ENCODE measurements at places on chromosomes 4 and X.

DNA sequence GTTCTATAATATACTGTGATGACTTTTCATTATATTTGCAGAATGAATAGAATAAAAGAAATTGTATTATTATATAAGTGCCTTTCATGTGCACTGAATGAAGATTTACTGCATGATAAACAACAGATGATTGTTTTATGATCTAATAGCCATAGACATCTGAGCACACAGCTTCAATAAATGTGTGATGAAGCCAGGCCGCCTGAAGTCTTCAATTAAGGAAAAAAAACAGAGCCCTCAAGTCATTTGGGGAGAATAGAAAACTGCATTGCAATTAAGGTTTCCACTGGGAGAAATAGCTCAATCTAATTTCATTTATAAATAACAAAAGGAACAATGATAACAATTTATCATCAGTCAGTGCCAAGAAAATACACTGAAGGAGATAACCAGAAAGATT is 955.2 kb downstream of the FSTL5 start:
- DNase-seq = no peak

- no peak for DNase-seq
These were observed 67.5 kb upstream of the MMAA start for GRCh38 chr4:145551660-145552059.

DNA sequence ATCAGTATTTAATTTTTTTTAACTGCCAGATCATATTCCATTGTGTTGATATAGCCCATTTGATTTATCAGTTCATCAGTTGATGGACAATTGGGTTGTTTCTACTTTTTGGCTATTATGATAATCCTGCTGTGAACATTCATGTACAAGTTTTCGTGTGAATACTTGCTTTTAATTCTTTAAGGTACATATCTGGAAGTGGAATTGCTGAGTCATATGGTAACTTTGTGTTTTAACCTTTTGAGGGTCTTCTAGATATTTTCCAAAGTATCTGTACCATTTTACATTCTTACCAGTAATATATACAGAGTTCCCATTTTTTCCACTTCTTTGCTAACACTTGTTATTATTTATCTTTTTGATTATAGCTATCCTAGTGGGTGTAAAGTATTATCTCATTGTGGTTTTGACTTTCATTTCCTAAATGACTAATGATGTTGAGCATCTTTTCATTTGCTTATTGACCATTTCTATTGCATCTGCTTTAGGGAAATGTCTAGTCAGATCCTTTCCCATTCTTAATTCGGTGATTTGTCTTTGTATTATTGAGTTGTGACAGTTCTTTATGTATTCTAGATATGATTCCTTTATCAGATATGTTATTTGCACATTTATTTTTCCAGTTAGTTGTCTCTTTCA is 75.2 kb upstream of the NUDT6 start:
- DNase-seq = no peak

- no peak for DNase-seq
These were observed 76.2 kb downstream of the CLDN34 start for GRCh38 chrX:10043386-10043785.

- no peak for DNase-seq
These were observed 15.6 kb downstream of the DCK start for GRCh38 chr4:71009086-71009485.

DNA sequence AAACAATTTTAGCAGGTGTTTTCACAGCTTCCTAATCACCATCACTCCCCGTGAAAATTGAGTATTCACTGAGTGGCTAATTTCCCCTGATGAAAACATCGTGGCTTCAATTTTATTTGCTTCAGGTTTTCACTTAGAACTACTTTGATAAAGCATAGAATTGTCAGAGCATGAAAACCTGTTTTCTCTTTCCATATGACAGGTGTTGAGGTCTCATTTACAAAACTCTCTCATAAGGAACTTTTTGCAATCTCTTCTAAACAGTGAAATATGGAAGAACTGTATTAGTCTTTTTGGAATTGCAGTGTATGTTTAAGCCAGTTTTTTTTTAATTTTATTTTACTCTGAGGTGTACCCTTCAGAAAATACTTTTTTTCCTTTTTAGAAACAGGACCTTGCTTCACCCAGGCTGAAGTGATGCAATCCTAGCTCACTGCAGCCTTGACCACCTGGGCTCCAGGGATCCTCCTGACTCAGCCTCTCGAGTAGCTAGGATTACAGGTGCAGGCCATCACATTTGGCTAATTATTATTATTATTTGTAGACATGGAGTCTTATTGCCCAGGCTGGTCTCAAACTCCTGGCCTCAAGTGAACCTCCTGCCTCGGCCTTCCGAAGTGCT is 111.2 kb upstream of the RAPGEF2 start:
- DNase-seq = no peak

- DNase-seq = no peak
These were observed 246.9 kb upstream of the GPC4 start for GRCh38 chrX:133661962-133662839.

GRCh38 chr4:138875891-138876608 is 139.5 kb upstream of the NOCT start:
- no peak for DNase-seq

DNA sequence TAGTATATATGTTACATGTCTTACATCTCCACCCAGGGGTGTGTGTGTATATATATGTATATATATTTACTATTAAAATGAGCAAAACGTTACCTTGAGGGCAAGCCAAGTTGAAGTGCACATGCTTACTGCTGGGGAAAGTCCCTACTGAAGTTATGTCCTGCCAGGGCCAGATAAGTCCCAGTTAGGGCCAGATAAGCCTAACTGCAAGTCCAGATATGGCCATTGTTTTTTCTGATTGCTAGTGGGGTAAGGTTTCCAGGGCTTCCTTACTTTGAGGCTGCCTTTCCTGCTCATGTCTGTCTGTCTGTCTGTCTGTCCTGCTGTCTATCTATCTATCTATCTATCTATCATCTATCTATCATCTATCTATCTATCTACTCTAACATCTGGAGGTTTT is 19.3 kb upstream of the ZNF81 start:
- DNase-seq = no peak

GRCh38 chr4:4256799-4257198 is 8.8 kb upstream of the TMEM128 start:
- no peak for DNase-seq

GRCh38 chr4:15953625-15954024 is 9.3 kb downstream of the FGFBP2 start:
- no peak for DNase-seq

- no peak for DNase-seq
These were observed 95.1 kb downstream of the GPM6A start for GRCh38 chr4:175716961-175717360.

DNA sequence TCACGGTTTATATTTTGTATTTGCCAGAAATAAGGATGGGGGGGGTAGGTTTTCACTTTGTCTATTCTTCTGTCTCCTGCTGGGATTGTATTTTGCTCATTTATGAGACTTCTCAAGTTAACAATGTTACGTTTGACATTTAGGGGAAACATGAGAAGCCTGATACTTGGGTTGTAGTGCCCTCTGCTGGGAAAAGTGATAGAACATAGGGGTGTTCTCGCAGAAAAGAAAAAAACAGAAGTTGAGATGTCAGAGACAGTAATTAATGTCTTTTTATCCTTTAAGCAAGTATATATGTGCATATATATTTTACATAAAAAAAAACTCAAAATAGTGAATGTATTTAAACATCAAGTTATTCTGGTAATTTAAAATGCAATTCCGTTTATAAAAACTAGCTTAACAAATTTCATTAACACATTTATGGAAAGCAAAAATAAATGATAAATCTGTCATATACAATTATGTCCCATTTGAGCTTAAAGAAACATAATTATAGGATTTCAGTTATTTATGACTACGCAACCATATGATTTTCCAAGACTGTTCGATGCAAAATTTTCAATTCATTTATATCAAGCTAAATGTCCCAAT is 46.0 kb upstream of the TMPRSS11F start:
- no peak for DNase-seq

DNA sequence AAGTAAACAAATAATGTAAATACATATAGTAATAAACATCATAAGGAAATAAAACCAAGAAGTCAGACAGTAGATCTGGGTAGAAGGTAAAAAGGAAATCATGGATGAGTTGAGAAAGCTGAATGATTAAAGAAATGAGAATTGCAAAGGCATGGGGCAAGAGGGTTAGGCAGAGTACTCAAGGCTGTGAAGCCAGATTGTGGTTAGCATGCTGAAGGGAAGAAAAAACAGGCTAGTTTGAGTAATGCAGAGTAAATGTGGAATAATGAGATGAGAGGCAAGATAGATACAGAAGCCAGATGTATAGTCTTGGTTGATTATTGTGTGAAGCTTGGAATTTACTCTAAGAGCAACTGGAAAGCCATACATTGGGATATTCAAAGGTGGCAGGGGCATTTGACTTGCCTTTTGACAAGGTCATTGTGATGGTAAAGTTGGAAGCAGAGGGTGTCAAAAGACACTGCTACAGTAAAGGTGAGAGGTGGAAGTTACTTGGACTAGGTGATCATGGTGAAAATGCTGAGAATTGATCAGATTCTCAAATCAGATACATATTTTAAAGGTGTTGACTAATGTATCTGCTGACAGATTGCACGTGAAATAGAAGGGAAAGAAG is 307.0 kb downstream of the FSTL5 start:
- DNase-seq = no peak

- DNase-seq = peak; percentile 71
These were observed 232.4 kb downstream of the MAML3 start for GRCh38 chr4:139921429-139922184.

DNA sequence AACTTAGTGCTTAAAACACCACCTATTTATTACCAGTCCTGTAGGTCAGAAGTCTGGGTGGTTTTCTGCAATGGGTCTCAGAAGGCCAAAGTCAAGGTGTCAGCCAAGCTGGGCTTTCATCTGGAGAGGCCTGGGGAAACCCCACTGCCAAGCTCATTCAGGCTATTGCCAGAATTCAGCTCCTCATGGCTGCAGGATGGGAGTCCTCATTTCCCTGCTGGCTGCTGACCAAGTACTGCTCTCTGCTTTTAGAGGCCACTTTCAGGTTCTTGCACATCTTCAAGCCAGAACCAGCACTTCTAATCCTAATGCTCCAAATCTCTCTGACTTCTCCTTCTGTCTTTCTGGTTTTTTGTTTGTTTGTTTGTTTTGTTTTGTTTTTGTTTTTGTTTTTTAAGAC is 109.3 kb downstream of the BCOR start:
- DNase-seq = no peak

DNA sequence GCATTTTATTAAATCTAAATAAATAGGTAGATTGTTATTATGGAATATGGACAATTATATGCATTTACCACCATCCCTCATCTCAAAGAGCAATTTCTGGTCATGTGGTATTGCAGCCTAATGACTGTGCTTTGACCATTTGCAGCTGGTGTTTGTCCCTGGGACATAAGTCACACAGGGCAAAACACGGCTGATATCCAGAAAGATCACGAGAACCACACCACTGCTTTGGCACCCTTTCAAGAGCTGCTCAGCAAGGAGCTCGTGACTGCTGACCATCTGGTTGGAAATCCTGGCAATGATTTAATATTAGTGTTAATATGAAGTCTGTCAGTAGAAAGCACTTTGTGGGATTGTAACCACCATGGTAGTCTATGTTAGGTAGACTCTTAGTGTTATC is 545.0 kb downstream of the GBA3 start:
- DNase-seq = no peak

- no peak for DNase-seq
These were observed 26.5 kb upstream of the PLCXD1 start for GRCh38 chrX:254630-255215.

GRCh38 chrX:118115953-118116712 is 477 bp downstream of the KLHL13 start:
- DNase-seq = no peak

DNA sequence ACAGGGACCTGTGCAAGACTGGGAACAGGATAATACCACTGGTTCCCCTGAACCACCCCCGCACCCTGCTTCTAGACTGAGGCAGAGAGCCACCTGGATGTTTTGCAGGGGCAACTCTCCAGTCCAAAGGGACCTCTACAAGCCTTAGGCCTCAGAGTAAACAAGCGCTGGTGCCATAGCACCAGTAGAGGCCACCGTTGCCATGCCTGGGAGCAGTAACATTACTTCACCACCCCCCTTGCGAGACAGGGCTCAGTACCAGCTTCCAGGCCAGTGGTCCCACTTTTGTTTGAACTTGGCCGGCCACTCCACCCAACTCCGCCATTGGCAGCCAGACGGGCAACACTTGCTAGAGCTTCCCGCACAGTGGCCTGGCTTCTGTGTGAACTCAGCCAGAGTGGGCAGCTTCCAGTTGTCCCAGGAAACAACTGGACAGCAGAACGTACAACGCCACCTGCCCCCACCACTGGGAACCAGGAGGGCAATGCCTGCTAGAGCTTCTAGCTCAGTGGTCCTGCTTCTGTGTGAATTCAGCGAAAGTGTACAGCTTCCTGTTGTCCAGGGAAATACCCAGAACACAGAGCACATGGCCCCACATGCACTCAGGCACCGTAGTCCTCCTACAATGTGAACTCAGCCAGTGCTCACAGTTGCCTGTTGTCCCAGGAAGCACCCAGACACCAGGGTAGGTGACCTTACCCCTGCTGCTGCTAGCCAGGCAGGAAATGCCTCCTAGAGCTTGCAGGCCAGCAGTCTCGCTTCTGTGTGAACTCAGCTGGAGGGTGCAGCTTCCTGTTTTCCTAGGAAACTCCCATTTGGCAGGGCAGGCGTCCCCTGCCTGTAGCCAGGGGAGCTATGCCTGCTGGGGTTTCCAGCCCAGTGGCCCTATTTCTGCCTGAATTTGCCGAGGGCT is 39.9 kb upstream of the PCDH19 start:
- no peak for DNase-seq

DNA sequence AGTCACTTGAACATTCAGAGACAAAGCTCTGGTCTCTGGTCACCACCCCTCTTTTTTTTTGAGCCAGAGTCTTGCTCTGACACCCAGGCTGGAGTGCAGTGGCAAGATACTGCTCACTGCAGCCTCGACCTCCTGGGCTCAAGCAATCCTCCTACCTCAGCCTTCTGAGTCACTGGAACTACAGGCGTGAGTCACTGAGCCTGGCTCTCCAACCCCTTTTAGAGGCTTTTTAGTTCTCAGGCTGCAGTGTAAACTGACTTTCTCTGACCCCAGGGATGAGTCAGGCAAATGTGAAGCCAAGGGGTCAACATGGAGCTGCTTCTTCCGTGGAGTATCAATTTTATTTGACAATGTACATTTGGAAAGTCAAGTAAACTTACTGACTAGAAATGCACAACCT is 229.2 kb downstream of the PTTG2 start:
- DNase-seq = no peak

DNA sequence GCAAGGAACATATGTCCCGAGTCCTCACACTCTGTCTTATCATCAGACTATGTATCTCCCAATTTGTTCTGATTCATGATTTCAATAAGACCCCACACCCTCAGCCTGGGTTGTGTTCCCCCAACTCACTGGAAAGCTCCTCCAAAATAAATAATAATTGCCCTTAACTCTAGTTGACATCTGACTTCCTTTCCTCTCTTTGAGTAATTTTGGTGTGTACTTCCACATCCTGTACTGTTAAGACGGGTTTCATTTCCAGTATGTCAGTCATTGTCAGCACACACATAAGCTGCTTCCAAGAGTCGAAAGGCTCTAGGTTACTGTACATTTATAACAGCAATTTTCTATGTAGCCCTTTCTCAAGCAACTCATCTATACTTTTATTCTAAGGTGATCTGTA is 52.2 kb upstream of the C1QTNF7 start:
- no peak for DNase-seq
